ENCODE measurements at places on chromosomes 5 and 9.

GRCh38 chr9:21402386-21403251 is 6.3 kb upstream of the IFNA8 start:
- no peak for DNase-seq

DNA sequence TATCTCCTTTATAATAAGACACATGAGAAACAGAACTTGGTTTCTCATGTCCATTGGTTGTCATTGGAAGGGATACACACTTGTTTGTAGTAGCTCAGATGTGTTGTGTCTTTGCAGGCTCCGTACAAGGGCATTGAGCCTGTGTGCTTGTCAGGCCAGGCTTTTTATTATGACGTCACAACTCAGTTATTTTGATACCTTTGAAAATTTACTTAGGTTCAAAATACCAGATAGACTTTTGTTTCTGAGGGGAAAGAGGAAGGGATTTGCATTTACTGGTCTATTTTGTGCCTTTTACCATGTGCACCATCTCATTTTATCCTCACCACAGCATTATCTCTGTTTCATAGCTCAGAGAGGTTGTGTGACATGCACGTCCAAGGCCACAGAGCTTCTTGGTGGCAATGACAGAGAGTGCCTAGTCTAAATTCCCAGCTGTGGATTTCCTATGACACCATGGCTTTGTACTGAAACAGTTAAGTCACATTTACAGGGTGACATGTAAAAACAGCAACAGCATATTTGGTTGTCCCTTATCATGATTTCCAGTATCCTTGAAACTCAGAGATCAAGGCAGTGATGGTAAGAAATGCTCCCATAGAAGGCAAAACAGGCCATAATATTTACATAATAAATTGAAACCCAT is 268.7 kb downstream of the AOPEP start:
- no peak for DNase-seq

DNA sequence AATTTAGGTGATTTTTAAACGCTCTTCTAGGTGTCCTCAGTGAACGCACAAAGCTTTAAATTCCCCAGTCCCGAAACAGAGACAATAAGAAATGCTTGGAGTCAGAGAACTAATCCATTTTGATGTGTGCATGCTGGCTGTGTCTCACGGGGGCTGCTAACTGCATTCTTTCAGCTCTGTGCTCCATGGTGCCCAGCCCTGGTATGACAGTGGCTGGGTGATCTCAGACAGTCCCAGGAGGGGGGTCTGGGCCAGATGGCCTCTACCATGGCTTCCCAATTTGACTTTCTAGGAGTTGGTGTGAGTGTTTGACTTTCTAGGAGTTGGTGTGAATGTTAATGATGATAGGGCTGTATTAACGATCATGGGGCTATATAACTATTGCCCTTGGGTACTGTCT is 12.1 kb downstream of the OLFM1 start:
- DNase-seq: no peak

DNA sequence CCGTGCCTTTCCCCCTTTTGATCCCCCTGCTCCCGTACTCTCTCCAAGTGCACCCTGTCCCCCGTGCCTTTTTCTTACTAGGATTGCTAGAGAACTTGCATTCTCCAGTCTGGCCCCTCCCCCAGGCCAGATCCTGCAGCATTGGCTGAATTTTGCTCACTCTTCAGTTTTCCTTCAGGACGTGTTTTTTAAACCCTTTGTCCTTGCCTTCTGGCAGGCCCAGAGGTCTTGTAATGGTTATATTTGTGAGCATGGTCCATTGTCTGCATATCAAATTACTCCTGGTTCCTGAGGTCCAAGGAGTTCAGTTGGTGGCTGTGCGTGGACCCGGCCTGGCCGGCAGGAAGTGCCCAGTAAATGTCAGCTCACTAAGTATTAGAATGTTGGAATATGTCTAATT is 606 bp downstream of the TBC1D13 start:
- DNase-seq: peak; percentile 48
